ENCODE measurements at places on chromosomes 3 and 15.

GRCh38 chr15:95639208-95639607, 691.3 kb upstream of the NR2F2 start:
- no peak for DNase-seq

GRCh38 chr3:36777424-36778218, 13.3 kb upstream of the DCLK3 start:
- DNase-seq, result no peak

DNA sequence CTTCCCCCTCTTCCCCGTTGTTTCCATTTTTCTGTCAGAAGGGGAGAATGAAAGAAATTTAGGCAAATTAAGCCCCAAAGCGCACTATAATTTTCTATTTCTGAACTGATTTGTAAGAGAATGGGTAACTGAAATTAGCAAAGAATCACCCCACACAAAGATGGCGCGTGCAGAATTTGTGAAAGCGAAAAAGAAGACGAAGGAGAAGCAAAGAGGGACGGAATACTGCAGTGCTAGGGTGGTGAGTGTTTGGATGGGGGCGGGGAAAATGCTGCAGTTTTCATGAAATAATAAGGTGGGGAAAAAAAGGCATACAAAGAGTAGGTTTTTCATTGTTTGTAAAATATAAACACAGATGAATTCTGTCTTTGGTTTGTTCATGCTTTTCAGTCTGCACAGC, 4.6 kb upstream of the CTNNB1 start:
- DNase-seq, result no peak

- no peak for DNase-seq
Measured at GRCh38 chr3:15794303-15794771, 3.4 kb downstream of the ANKRD28 start.

GRCh38 chr3:29805757-29806156, 524.9 kb downstream of the RBMS3 start:
- DNase-seq, result no peak

DNA sequence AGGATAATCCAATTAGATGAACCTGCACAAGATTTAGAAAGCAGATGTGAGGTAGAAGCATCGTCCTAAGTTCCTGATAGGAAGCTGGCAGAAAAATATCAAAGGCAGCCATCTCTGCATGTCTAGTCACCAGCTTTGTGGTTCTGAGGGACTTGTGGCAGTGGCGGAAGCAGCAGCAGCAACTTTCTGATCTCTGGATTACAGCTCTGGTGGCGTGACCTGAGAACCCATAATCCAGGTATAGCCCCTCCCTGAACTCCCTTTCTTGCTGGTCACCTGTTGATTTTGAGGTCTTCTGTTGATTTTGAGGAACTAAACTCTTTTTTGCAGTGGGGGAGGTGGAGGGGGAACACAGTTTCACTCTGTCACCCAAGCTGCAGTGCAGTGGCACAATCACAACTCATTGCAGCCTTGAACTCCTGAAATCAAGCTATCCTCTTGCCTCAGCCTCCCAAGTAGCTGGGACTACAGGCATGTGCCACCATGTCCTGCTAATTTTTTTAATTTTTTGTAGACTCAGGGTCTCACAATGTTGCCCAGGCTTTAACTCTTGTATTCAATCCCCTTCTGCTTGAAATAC, 7.9 kb downstream of the FSIP1 start:
- DNase-seq, result no peak

DNA sequence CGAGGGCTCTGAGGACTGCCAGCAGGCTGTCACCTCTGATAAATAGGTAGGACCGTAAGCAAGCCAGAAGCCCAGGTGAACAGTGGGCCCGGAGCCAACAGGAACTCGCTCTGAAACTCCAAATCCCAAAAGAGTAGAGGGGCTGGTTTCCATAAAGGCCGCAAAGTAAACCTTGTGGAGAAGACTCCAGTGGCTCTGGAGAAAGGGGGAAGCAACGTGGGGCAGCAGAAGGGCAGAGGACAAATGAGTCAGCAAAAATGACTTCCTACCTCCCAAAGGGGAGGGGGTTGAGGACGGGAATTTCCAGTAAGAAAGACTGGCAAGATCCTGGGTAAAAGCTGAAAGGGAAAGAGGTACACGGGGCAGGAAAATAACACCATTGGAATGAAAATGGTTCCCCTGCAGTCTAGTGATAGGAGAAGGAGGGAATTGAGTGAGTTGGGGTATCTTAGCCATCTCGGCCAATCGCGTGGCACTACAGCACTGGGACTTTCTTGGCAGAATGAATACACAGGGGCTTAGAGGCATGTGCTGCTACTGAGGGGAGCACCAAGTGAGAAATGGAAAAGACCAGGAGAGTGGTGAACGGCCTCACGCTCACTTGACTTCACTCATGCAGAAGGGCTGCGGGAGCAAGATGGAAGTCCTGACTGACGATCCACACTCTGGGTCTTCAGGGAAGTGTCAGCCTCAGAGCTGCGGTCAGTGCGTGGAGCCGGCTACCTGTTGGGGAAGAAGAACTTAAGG, 33.2 kb downstream of the BMF start:
- DNase-seq, result no peak

GRCh38 chr3:30655187-30655812, 48.9 kb downstream of the TGFBR2 start:
- no peak for DNase-seq

DNA sequence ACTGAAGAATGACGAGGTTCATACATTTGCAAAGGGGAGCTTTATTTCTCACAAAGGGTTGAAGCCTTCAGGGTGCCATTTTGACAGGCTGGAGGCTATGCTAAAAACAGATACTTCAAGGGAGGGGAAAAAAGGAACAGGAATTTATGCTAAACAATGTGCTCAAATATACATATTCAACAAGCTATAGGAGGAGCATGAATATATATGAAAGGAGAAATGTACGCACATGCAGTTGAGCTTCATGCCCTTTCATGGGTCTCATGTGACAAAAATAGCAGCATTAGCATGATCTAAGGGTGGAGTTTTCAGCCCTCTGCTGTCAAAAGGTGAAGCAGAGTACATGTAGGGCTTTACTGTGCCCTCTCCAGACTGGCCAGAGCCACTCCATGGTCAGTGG, 44.3 kb upstream of the FSIP1 start:
- DNase-seq, result no peak

- DNase-seq, result no peak
Measured at GRCh38 chr15:63991706-63992105, 54.6 kb downstream of the DAPK2 start.

GRCh38 chr3:161372321-161373260, 1.3 kb upstream of the SPTSSB start:
- no peak for DNase-seq

- no peak for DNase-seq
Measured at GRCh38 chr15:70182858-70183695, 85.4 kb upstream of the TLE3 start.

Data from stimulated activated CD8-positive, alpha-beta memory T cell treated with anti-CD3 and anti-CD28 coated beads, Interleukin-7, amount 100 ng/mL, for 24 hours (primary cell).